Pulmonary artery endothelial cell (primary cell): ENCODE measurements at places on chromosomes 12 and 14. TPM values are rescaled to one million over a fixed set of nuclear protein-coding genes. Genes with fewer than 3 reads are reported as not detected.

DNA sequence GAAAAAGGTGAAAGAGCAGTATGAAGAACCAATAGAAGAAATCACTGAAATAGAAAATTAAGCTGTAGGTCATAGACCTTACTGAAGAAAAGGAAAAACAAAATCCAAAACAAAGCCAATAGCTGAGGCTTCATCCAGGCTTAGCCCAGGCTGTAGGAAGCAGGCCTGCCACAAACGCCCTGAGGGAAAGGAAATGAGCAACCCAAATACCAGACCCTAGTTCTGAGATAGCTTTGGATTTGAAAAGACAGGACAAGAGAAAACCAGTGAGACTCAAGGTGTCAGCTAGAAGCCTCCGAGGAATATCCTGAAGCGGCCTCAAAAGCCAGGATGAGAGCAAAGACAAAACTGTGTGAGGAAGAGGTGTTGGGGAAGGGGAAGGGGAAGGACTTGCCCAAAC lies 79.2 kb downstream of the FERMT2 start:
- DNase-seq: no peak

DNA sequence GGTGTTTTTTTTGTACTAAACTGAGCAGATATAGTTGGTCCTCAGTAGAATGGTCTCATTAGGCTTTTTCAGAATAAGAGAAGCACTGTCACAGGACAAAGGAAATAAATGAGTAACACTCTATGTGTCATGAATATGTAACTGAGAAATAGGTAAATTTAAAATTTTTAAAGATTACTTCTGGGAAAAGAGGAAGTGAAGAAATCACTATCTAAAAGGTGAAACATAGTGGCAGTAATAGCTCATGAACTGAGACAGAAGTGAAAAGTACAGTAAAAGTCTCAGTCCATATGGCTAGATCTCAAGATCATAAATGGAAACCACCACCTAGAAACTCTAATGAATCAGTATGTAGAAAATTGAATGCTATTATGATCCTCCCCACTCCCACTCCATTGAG lies 89.3 kb upstream of the TTC7B start:
- DNase-seq: no peak

- no peak for DNase-seq
These were observed 63.4 kb upstream of the DIO3 start for GRCh38 chr14:101497684-101498525.

GRCh38 chr12:121762269-121762668 lies 31.2 kb downstream of the RHOF start:
- DNase-seq: no peak

- no peak for DNase-seq
These were observed 167.1 kb downstream of the CHST11 start for GRCh38 chr12:104623883-104624282.

DNA sequence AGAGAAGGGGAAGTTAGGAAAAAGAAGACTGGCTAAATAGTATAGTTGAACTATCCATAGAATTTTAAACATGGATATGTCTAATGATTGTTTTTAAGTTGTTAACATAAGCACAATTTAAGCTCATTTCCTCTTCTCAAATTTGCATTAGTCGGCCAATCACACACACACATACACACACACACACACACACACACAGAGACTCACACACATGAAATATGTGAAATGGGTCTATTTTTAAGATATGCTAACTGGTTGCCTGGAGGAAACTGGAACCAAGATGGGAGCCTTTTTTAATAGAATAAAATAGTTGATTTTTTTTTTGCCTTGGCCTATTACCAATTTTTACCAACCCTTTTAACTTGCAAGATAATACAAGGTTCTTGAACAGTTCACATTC lies 24.0 kb upstream of the STYK1 start:
- no peak for DNase-seq

DNA sequence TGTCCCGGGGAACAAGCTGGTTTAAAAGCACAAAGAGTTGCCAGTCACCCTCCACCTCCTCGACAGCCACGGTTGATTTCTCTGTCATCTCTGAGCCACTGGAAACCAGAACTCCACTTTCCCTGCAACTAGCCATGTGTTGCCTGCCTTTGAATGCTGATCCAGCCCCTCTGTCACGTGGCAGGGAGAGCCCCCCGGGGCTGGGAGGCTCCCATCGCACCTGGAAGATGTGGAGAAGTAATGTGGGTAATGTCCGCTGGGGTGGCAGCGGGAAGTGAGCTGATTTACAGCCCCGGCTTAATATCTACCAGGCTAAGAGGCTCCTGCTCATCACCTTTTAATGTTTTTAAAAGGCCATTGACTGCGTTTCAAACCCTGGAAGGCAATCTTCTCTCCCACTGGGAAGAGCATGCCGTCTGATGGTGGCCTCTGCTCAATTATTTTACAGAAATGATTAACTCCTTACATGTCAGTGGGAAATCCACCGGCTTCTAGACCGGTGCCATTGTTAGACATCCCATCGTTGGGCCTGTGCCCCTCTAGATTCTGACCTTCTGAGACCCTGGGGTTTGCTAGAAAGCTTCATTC lies 7.4 kb downstream of the PRIMA1 start:
- no peak for DNase-seq

- DNase-seq: no peak
These were observed 66.5 kb downstream of the ATF7IP start for GRCh38 chr12:14431975-14432374.

DNA sequence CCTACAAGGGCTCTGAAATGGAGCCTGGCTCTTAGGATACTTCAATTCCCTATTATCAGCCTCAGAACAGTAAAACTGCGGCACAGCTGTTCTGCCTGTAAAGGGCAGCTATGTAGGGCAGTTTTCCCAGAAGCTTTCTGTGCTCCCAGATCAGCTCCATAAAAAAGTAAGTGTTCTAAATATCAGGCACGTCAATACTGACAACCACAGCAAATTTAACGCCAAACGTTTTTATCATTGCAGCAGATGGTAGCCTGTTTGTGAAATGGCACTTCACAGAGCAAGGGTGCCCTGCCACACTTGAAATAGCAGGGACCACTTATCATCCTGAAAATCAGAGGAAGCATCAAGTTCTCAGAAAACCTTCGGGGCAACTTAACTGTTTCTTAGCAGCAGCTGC lies 54.8 kb upstream of the PTHLH start:
- DNase-seq: no peak

GRCh38 chr14:101120641-101121507 lies 217.4 kb upstream of the RTL1 start:
- DNase-seq: no peak

DNA sequence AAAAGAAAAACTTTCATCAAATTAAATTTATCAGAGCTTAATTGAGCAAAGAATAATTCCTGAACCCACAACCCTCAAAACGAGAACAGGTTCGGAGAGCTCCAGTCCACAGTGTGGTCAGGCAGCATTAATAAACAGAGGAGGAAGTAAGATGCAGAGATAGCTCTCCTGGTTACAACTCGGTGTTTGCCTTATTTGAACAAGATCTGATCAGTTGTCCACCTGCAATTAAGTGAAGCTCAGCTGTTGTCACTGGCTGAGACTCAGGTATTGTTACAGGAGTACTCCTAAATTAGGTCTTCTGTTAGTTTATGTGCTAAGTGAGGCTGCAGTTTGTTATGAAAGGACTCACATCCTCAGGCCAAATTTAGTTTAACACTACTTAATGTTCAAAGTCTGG lies 451.4 kb upstream of the PDE3A start:
- no peak for DNase-seq

DNA sequence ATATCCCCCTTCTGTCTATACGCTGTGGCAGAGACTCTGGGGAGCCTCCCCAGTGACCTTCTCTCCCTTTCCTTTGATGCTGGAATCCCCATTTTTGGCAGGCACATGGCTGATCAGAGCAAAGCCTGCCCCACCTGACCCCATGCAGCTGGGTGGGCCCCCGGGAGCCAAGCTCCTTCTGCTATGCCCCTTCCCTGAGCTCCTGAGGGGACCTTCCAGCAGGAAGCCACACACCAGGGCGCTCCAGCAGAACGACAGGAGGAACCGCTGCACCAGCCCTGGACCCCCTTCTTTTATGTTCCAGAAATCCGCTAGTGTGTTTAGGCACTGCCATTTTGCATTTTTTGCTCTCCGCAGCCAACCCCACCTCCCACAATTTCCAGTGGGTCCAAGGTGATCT lies 44.6 kb downstream of the TRAFD1 start:
- no peak for DNase-seq

The TMEM132D gene
- not detected in 2 replicates for total RNA-seq

The PLEKHG7 gene
- 0.07 TPM in 1 of 2 replicates, not detected in the other for total RNA-seq

The TMEM30B gene
- total RNA-seq: 0.13 and 0.25 TPM in 2 replicates
